ENCODE measurements at places on chromosomes 6 and 20.
A peak's percentile ranks its signal among the peaks of the same experiment; 100 is the strongest.

GRCh38 chr20:44001667-44002596, 87.3 kb downstream of the TOX2 start:
- no peak for DNase-seq

- DNase-seq = peak; percentile 29
Measured at GRCh38 chr20:52190437-52191131, 995 bp downstream of the ZFP64 start.

GRCh38 chr6:72639920-72640614, 18.2 kb downstream of the KCNQ5 start:
- no peak for DNase-seq

DNA sequence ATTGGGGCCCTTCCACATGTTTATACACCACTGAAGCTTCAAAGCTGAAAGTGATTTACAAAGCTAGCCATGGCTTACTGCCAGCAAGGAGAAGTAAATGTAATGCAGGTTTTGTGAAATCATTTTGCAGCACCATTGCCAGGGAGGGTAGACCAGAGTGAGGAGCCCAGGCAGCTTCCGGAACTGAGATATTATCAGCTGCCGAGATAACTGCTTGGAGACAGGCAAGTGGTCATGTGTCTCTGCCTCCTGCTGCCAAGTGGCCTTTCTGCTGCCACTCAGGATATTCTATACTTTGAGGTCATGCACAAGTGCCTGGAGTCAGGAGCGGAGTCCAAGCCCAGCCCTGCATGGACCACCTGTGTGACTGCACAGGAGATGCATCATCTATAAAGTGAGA, 160.2 kb downstream of the SYNDIG1 start:
- DNase-seq = no peak

- no peak for DNase-seq
Measured at GRCh38 chr20:37711994-37712964, 18.4 kb downstream of the CTNNBL1 start.

GRCh38 chr20:33679758-33680485, 5.7 kb upstream of the NECAB3 start:
- DNase-seq = peak; percentile 45

GRCh38 chr6:69825904-69826303, 29.1 kb upstream of the LMBRD1 start:
- no peak for DNase-seq

DNA sequence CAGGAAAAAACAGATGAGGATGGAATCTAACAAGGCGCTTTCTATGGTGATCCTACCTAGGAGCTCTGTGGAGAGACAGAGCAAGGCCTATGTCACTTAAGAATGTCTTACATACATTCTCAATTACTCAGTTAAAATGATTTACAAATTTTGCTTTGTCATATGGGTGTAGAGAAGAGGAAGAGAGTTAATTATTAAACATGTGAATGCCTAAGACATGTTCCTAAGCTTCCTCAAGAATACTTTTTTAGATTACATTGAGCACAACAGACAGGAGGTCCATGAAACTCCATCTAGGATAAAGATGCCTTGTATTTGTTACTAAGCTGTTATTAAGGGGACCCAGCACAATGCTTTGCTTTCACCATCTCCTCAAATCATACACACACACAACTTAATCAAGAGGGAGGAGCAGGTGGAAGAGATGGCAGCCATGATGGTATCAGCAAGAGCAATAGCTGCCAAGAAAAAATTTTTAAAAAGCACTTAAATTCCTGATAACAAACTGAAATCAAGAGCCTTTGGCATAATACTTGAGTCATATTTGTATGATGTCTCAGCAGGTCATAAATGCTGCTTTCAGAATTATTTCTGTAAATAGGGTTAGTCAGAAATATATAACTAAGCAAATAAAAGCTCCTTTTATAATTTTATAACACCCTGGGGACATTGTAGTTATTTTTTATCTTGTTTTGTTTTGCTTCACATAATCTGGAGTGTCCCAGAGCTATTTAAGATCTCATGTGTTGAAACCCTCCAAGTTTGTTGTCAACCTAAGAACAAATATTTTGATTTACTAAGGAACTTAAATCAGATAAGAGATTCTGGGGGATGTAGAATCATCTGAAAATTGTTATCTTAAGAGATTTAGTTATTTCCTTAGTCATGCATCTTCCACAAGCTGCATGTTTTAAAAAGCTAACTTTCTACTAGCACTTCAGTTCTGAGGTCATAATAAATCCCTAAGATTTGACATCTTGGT, 70.0 kb upstream of the CD2AP start:
- DNase-seq = no peak

DNA sequence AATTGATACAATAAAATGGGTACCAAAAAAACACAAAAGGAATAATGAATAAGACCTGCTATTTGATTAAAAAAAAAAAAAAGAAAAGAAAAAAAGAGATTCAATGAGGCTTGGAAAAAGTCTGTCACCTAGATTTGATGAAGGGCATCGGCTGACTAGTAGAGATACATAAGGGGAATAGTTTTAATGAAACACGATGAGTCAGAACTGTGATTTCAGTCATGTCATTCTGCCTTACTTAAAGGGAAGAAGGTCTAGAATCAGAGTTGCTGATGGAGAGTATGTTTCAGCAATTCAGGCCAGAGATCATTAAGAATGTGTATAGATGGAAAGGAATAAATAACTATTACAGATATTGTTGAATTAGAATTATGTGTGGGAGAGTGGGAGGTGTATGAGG, 565.9 kb upstream of the RNF217 start:
- no peak for DNase-seq

DNA sequence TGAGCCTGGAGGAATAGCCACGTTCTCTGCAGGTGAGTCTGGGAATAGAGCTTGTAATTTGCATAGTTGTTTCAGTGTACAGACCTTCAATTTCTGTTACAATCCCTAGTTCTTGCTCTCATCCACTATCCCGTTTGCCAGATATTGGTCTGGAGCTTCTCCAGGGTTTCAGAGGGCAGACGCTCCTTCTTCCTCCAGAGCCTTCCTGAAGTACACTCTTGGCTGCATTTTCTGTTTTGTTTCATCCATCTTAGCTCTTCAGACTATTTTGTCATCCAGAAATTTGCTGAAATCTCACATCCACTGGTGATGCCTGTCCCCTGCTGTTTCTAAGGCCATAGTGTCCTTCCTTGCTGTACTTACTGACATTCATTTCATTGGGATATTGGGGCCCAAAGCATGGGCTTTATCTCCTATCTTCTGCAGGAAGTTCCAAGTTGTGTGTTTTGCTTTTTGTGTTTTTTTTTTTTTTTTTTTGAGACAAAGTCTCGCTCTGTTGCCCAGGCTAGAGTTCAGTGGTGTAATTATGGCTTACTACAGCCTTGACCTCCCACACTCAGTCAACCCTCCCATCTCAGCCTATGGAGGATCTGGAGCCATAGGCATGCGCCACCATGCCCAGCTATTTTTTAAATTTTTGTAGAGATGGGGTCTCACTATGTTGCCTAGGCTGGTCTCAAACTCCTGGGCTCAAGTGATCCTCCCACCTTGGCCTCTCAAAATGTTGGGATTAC, 18.7 kb downstream of the CDS2 start:
- DNase-seq = no peak

DNA sequence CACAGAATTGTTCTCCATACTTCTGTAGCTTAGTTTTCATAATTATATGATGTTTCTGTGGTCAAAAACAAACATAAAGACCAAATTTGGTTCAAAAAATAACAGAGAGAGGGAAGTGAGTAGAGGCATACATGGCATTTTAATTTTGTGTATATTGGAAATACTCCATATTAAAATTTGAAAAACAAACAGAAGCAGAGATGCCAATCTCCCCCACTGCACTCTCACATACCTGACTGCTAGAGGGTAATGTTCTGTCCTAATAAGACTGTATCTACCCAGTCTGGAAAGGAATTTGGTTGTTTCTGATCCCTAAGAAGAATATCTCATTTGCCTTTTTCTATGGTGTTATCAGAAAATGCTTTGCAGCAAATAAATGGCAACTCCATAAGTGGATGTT, 959.0 kb upstream of the FLRT3 start:
- no peak for DNase-seq

- no peak for DNase-seq
Measured at GRCh38 chr6:18262702-18263417, 1.5 kb downstream of the DEK start.

DNA sequence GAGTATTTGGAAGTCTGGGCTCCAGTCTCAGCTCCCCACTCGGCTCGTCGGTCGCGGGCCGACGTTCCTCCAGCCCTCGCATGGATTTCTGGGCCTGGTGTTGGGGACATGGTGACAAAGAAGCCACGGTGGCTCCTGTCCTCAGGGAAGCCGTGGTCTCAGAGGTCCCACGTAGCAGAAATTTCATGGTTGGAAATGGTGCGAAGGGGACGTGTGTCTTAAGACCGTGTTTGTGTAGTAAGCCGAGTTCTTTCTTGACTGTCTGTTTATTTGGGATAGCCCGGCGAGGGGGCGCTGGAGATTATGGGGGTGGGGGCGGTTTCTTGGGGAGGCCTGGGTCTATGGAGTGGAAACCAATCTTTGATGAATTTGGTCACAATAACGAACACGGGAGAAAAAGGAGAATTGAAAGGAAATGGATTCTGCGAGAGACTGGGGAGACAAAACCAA, 23.5 kb upstream of the MAP3K7 start:
- DNase-seq = no peak

GRCh38 chr20:43363506-43363905, 94.2 kb upstream of the SRSF6 start:
- no peak for DNase-seq

DNA sequence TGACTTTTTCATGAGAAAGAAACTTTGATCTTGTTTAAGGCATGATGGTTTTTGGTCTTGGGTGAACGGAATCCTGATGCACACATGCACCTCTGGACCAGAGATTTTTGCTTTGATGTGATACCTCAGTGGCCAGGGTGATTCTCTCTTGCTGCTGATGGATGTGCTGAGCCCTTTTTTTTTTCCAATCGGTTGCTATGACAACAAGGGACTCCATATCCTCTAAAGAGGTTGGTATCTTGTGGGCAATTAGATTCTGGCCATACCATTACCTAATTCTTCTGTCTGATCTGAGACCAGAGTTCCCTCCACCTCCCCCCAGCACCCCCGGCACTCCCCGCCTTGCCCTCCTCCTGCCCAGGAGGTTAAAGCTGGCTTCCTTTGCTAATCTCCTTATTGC, 24.9 kb downstream of the PDYN start:
- no peak for DNase-seq

DNA sequence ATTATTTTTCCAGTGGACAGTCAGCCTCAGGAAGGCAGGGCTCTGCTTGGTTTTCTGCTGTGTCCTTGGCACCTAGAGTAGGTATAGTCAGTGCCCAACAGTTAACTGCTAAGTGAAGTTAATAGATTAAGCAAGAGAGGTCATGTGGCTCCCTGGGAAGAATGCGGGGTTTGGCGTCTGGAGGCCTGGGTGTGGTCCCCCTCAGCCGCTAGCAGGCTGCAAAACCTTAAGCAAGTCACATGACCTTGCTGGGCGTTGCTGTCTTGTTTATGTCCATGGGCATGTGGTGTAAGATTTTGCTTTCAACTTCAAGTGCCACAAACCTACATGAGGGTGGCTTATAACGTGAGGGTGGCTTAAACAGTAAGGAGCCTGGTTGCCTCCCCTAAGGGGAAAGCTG, 75.5 kb upstream of the SCP2D1 start:
- DNase-seq = no peak

- no peak for DNase-seq
Measured at GRCh38 chr20:60540591-60540990, 582.4 kb downstream of the CDH26 start.

- no peak for DNase-seq
Measured at GRCh38 chr6:131949909-131950766, 1.0 kb downstream of the CCN2 start.

GRCh38 chr6:16108419-16108818, 20.5 kb upstream of the MYLIP start:
- no peak for DNase-seq

DNA sequence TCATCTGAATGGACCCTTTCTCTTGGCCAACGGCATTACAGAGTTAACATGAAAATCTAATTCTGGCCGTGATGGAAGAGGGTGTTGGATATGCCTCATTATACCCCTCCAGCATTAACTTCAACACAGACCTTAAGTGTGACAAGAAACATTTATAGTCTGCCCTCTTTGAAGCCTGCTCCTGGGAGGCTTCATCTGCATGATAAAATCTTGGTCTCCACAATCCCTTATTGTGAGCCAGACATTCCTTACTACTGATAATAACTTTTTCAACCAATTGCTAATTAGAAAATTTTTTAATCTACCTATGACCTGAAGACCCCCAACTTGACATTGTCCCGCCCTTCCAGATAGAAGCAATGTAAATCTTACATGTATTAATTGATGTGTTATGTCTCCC, 9.3 kb upstream of the HBS1L start:
- no peak for DNase-seq

GRCh38 chr6:112990971-112991370, 643.8 kb downstream of the RFPL4B start:
- DNase-seq = no peak

- DNase-seq = no peak
Measured at GRCh38 chr20:59782986-59783640, 150.3 kb downstream of the SYCP2 start.

DNA sequence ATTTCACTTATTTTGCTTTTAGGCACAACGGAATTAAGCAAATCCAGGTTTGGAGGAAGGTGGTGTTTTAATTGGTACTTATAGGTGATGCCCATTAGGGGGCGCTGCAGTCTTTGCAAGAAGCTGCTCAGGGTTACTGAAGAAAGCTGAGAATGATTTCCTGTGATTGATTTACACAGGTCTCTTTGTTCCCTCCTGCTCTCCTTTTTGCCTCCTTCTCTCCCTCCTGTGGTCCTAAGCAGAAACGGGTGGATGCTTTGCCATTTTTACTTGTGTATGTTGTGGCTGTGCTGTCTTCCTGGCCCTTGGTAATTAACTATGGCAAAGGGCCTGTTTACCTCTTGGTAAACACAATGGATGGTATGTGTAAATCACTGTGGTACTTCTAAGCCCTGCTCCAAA, 97.8 kb downstream of the ANKS1A start:
- peak; percentile 4 for DNase-seq

DNA sequence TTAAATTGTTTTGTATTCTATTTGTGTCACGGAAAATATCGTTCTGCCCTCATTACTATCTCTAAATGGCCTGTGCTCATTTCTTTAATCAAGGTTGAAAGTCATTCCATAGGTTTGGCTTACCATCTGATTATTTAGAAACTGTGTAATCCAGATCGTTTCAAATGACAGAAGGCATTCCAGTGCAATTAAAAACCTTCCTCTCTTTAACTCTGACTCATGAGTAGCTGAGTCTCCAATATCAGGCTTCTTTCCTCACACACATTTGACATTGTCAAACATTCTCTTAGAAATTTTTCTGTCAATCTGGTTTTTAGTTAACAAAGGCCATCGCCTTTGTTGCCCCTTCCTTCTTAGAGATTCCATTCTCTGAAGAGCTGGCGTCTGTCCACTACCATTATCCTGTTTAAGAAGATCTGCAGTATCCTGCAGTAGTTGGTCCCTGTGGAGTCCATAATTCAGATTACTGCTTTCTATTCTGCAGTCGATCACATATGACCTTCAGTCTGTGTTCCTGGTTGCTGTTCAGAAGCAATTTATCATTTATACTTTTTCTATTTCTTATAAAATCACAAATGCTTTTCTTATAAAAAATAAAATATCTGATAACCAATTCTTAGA, 3.9 kb upstream of the TRDN start:
- DNase-seq = no peak
